Fibroblast of lung (primary cell): ENCODE measurements at places on chromosomes 6 and 20. TPM values are rescaled to one million over a fixed set of nuclear protein-coding genes. Genes with fewer than 3 reads are reported as not detected.

Gene NKX2-2
- not detected in 2 replicates for total RNA-seq

Gene THBS2
- total RNA-seq, result 269 and 473 TPM in 2 replicates

Gene TOMM6
- total RNA-seq, result 53.4 and 54.7 TPM in 2 replicates

Gene MYH7B
- total RNA-seq, result 0.26 and 0.33 TPM in 2 replicates

Gene LPA
- not detected in 2 replicates for total RNA-seq

Gene NELFE
- total RNA-seq, result 85.5 and 111 TPM in 2 replicates

Gene SYNDIG1
- total RNA-seq, result 0.17 and 0.51 TPM in 2 replicates

Gene KIAA0408
- total RNA-seq, result 1.3 and 2.8 TPM in 2 replicates

DNA sequence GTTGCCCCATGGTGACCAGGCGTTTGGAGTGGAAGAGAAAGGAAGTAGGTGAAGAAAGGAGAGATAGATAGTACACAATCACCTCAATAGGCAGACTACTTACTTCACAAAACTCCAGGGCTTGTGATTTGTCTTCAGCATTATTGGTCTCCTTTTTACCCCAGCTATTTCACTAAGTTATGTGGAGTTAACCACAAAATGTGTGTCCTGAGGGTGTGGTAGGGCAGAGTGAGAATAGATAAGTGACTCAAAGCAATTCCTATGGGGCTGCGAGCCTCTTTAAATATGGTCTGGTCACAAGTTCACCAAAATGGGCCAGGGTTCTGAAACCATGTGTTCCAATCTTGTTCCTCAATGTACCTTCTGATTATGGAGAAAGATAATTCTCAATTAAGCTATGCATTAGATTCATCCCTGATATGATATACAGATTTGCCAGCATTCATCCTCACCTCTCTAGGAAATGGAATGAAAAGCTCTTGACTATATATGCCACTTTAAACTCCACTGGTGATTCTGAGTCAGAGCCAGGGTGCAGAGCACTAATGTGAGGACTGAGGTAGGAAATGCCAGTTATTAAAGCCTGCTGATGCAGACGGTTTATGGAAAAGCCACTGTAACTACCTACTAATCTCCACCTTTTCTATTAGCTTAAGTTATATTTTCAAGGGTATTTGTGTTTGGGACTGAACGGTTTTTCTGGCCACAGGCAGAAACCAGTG is 310.6 kb upstream of the MANEA start:
- H3K27me3 ChIP-seq, result no peaks in the 10 kb centered on the region
- no peaks in the 10 kb centered on the region for H3K4me1 ChIP-seq
- peak; percentile 11 for DNase-seq
- no peak overlapping the region for H3K27ac ChIP-seq
- H3K4me3 ChIP-seq, result no peak overlapping the region
- H3K36me3 ChIP-seq, result no peaks in the 10 kb centered on the region

- H3K4me3 ChIP-seq, result peak within 1 kb of the TSS; percentile 75
- H3K36me3 ChIP-seq, result no peaks in the 10 kb centered on the region
- DNase-seq, result peak; percentile 80
- H3K27me3 ChIP-seq, result no peaks in the 10 kb centered on the region
- H3K27ac ChIP-seq, result peak within 1 kb of the TSS; percentile 69
Measured at GRCh38 chr6:17392978-17393891, at the start of gene CAP2. Gene CAP2 (plus strand): TSS chr6:17393595. CDS start chr6:17421556, 27,961 bp downstream.

- no peak overlapping the region for H3K27ac ChIP-seq
- no peak overlapping the region for H3K4me3 ChIP-seq
- no peaks in the 10 kb centered on the region for H3K27me3 ChIP-seq
- peak; percentile 6 for DNase-seq
Measured at GRCh38 chr6:137259349-137259748, 40.2 kb upstream of the IFNGR1 start.

DNA sequence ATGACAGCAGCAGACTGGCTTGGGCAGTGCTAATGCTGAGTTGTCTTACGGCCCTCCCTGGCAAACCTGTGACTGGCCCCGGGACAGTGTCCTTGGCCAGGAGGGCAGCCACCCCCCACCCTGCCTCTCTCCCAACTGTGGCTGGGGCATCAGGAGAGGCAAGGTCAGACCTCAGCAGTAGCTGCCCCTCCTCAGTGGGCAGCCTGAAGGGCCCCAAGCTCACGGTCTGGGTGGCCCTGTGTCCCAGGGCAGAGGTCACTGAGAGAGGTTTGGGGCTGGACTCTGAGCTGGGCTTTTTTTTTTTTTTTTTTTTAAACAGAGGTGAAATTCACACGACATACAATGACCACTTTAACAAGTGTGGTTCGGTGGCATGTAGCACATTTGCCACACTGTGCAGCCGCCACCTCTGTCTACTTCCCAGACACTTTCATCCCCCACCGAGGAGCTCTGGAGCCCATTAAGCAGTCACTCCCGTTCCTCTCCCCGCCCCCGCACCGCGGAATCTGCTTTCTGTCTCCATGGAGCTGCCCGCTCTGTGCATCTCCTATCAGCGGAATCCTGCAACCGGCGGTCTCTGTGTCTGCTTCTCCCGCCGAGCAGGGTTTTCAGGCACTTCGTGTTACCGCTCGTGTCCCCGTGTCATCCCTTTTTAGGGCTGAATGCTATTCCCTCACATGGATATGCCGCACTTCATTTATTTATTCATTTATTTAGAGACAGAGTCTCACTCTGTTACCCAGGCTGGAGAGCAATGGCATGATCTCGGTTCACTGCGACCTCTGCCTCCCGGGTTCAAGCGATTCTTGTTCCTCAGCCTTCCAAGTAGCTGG is 67.9 kb upstream of the GATA5 start:
- no peaks in the 10 kb centered on the region for H3K4me1 ChIP-seq
- no peaks in the 10 kb centered on the region for H3K27me3 ChIP-seq
- no peak overlapping the region for H3K4me3 ChIP-seq
- DNase-seq, result no peak
- H3K27ac ChIP-seq, result no peak overlapping the region

DNA sequence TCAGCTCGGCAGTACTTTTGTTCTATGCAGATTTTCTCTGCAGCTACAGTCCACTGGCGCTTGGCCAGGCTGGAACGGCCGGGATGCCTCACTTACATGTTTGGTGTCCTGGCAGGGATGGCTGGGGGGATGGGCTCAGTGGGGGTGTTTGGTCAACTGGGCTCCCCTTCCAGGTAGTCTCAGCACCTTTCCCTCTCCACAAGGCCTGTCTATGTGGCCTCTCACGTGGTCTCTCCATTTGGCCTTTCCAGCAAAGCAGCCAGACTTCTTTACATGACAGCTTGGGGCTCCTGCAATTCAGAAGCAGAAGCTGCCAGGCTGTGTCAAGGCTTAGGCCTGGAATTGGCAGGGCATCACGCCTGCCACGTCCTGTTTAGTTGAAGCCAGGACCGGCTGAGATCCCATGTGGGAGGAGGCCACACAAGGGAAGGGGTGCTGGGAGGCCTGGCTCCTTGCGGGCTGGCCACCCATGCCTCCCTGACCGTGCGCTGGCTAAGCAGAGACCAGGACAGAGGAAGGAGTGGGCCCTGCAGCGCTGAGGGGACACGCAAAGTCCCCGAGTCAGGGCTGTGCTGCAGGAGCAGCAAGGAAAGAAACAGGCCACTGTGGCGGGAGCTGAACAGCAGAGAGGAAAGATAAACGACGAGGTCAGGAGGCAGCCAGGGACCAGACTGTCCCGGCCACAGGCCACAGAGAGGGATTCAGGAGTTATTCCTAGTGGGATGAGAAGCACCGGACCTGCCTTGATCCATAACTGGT is 38.9 kb downstream of the MGME1 start:
- peaks cover 2% of the 10 kb centered on the region for H3K4me1 ChIP-seq
- H3K27me3 ChIP-seq, result no peaks in the 10 kb centered on the region
- no peak overlapping the region for H3K4me3 ChIP-seq
- H3K36me3 ChIP-seq, result no peaks in the 10 kb centered on the region
- peak; percentile 31 for DNase-seq

- peak; percentile 2 for DNase-seq
- H3K27me3 ChIP-seq, result no peaks in the 10 kb centered on the region
- no peaks in the 10 kb centered on the region for H3K4me1 ChIP-seq
- no peaks in the 10 kb centered on the region for H3K36me3 ChIP-seq
Measured at GRCh38 chr6:151160929-151161757, 78.6 kb upstream of the AKAP12 start.

DNA sequence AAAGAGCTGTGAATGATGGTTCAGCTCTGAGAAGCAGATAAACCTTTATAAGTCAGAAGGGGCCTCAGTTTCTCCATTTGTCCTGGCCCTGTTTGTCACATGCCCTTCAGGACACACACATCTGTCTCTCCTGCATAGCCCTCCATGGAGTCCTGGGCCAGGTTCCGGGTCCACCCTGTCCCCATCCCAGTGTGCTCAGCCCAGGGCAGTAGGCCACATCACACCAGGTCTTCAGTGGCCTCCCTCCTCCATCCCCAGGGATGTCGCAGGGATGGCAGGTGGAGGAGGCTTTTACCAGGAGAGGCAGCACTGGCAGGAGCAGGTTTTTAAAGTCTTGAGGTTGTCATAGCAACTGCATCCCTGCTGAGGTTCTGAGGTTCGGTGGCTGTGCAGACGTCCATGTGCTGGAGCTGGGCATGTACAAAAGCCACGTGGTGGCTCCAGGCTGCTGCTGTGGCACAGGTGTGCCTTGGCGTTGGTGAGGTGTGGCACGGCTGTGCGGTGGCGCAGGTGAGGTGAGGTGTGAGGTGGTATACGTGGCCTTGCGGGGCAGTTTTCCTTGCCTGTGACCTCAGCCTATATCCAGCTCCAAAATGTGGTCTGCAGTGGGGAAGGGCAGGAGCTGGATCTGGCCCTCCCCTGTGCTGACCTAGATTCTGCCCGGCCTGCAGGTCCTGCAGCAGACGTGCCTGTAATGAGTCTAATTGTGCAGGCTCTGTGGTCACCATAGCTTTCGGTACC is 8.0 kb upstream of the NPBWR2 start:
- H3K27me3 ChIP-seq, result peaks cover 2% of the 10 kb centered on the region
- H3K4me1 ChIP-seq, result no peaks in the 10 kb centered on the region
- no peak overlapping the region for H3K27ac ChIP-seq
- no peak overlapping the region for H3K4me3 ChIP-seq
- no peaks in the 10 kb centered on the region for H3K36me3 ChIP-seq

- DNase-seq, result no peak
- no peaks in the 10 kb centered on the region for H3K27me3 ChIP-seq
- no peak overlapping the region for H3K27ac ChIP-seq
- no peaks in the 10 kb centered on the region for H3K36me3 ChIP-seq
- no peaks in the 10 kb centered on the region for H3K4me1 ChIP-seq
Measured at GRCh38 chr6:167452338-167453081, 127.6 kb downstream of the TTLL2 start.

- no peaks in the 10 kb centered on the region for H3K4me1 ChIP-seq
- H3K4me3 ChIP-seq, result no peak overlapping the region
- no peak overlapping the region for H3K27ac ChIP-seq
- H3K36me3 ChIP-seq, result no peaks in the 10 kb centered on the region
Measured at GRCh38 chr6:121086876-121087275, 247.4 kb downstream of the TBC1D32 start.

GRCh38 chr20:21618759-21619416 is 86.6 kb upstream of the PAX1 start:
- no peak overlapping the region for H3K27ac ChIP-seq
- no peak for DNase-seq
- no peaks in the 10 kb centered on the region for H3K4me1 ChIP-seq
- H3K4me3 ChIP-seq, result no peak overlapping the region
- H3K36me3 ChIP-seq, result no peaks in the 10 kb centered on the region
